ENCODE measurements at places on chromosomes 3 and 15.

DNA sequence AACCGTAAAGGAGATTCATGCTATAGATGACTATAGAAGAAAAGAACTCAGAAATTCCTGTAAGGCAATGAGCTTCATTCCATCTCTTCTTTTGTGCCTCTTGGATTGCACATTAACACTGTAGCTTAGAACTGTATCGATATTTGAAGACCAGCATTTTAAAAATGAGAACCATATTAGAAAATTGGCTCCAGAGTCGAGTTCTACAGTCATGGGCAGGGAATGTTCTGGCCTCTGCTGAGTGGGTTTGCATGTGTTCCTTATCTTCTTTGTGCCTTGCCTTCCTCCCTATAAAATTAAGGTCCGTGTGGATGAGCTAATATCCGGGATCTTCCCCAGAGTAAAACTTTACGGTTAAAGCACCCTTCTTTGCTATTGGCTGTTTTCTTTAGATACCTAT lies 77.4 kb upstream of the PLCL2 start:
- no peak for DNase-seq

GRCh38 chr15:83855956-83856355 lies 202.0 kb downstream of the ADAMTSL3 start:
- no peak for DNase-seq

- no peak for DNase-seq
Measured at GRCh38 chr3:194098081-194098842, 37.7 kb upstream of the HES1 start.

- no peak for DNase-seq
Measured at GRCh38 chr3:161314836-161315395, 56.4 kb downstream of the SPTSSB start.

DNA sequence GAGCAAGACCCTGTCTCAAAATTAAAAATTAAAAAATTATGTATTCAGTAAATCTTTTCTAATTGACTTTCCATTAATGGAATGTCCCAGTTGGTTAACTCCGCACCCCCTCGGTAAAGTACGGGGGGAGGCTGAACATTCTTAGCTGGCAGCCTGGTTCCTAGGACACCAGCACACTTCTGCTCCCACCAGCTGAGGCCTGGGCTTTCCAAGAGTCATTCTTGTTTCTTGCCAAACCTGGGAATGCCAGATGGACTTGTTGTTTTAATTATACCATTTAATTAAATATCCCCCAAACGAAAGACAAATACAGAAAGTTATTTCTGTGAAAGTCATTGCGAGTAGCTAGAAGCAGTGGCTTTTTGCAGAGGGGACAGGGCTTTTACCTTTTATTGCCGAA lies 179.4 kb downstream of the VGLL4 start:
- no peak for DNase-seq

- DNase-seq, result no peak
Measured at GRCh38 chr3:76206346-76206745, 421.0 kb upstream of the ZNF717 start.

DNA sequence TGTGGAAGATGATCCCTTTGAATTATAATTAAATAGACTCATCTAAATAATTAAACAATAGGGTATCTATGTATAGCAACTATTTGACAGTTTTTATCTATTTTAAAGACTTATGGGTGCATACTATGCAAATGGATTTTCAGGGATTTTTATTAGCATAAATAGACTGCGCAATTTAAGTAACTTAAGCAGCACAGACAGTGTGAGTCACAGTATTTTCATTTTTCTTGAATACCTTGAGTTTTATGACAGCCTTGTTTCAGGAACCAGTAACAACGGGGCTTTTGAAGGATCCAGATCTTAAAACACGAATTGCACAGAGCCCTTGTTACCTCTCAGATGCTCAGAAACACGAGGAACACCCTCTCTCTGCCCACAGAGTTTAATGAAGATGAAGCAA lies 175.5 kb upstream of the CD96 start:
- DNase-seq, result no peak

- no peak for DNase-seq
Measured at GRCh38 chr15:52784799-52785671, 5.1 kb downstream of the ONECUT1 start.

- DNase-seq, result no peak
Measured at GRCh38 chr3:133757701-133758567, 11.7 kb downstream of the TF start.

- peak; percentile 77 for DNase-seq
Measured at GRCh38 chr3:159260049-159260662, 458.3 kb downstream of the MFSD1 start.
